ENCODE measurements at places on chromosomes 2 and 18. TPM values are rescaled to one million over a fixed set of nuclear protein-coding genes. Genes with fewer than 3 reads are reported as not detected.

UGT1A10 gene
- not detected for total RNA-seq

CNTNAP5 gene
- total RNA-seq = not detected

ASB1 gene
- total RNA-seq = 30.4 TPM

MRO gene
- not detected for total RNA-seq

ZNF892 gene
- 4.6 TPM for total RNA-seq

LBX2 gene
- 1.2 TPM for total RNA-seq

NDC80 gene
- total RNA-seq = 64.1 TPM

TMEM163 gene
- total RNA-seq = 0.06 TPM

DNA sequence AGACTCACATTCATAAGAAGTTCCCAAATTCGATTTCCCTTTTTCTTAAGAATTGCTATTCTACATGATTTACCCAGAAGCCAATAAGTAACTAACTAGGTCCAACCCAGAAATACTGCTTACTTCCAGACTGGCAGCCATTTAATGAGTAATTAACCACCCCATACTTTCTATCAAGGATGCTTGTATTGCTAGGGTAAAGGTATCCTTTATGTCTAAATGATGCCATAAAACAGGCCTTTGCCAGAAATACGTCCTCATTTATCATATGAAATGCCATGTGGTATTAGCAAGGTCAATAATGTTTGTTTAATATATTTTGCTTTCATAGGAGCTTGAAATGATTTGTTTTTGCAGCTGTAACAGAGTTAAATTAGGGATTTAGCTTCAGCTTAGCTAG is 56.1 kb downstream of the PLEKHM3 start:
- DNase-seq = no peak

DNA sequence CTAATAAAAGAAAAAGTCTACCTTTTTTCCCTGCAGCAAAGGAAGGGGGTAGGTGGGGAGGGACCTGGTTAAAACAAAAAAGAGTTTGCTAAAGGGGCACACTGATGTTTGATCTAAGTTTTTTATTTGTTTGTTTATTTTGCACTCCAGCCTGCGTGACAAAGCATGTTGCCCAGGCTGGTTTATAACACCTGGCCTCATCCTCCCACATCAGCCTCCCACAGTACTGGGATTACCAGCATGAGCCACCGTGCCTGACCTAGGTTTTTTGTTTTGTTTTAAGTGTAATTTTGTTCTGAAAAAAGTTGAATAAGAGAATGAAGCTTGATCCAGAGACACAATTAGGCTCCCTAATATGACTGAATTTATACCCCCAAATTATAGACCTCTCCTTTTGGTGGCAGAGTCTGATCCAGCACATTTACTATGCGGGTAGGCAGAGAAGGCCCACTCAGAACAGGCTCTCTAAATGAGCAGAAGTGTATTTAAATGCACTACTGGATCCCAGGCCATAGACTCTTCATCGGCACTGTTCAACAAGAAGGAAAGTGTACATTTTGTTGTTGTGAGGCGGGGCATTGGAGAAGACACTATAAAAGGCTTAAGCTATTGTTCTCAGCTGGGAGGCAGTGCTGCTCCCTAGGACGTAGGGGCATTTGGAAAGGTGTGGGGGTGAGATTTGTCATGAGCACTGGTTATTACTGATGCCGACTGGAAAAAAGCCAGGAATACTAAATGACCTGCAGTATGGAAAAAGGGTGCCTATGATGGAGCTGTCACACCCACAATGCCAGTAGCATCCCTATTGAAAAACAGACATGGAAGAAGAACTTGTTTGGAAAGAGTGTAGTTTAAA is 32.4 kb downstream of the MRPS9 start:
- no peak for DNase-seq

- no peak for DNase-seq
These were observed 34.9 kb downstream of the MFSD6 start for GRCh38 chr2:190443055-190443454.

GRCh38 chr2:56195563-56195962 is 11.8 kb downstream of the CCDC85A start:
- DNase-seq = peak; percentile 50

GRCh38 chr2:31580321-31581117 is at the start of gene SRD5A2:
SRD5A2 (minus strand) TSS chr2:31580938; CDS start chr2:31580900, 38 bp downstream.
- no peak for DNase-seq

DNA sequence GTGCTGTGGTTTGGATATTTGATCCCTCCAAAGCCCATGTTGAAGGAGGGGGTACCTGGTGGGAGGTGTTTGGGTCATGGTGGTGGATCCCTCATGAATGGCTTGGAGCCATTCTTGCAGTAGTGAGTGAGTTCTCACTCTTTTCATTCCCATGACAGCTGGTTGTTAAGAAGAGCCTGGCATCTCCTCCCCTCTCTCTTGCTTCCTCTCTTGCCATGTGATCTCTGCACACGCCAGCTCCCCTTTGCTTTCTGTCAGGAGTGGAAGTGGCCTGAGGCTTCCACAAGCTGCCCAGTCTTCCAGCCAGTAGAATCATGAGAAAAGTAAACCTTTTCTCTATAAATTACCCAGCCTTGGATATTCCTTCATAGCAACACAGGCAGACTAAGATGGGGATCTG is 8.6 kb downstream of the ADD2 start:
- DNase-seq = no peak

DNA sequence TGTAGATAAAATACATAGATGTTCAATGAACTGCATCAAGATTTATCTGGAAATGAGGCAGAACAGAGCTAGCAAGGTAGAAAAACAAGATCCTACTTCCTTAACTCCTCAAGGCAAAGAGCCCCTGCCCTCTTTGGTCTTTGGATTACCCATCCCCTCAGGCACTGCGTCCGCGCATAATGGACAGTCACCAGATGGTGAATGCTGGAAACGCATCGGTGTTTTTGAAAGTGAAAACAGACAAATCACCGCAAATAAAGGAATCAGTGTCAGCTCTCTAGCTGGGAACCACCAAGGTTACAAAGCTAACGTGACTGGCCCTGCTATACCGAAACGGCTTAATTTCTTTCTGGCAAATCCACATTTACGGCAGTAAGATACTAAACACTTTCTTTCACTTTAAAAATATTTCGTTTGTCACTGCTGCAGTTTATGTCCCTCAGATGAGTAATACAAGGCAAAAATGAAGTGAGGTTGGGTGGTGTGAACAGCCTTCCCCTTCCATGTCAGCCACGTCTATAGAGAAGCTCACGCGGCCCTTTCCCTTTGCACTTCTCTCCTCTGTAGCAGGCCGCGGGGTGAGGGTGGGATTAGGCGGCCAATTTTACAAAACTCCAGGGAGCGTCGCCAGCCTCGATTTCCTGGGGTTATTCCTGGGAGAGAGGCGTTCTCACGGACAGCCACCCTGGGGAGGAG is 627 bp upstream of the GALR1 start:
- no peak for DNase-seq

- no peak for DNase-seq
These were observed 98.5 kb upstream of the RMDN2 start for GRCh38 chr2:37826611-37827010.

DNA sequence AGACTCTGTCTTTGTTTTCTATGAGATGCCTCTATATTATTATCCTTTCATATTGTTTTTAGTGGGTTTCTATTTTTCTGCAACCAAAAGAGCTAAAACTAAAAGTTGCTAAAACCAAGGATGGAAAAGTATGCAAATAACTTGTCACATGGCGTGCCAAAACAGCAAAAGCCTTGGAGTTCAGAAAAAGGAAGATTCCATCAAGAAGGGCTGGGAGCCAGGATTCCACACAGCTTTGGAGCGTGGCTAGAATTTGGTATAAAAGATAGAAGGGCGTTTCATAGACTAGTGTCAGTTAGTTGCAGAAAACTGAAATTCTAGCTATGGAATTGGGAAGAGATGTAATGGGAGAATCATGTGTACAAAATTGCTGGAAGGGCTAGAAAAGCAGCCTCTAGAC is 4.1 kb downstream of the SCYGR1 start:
- no peak for DNase-seq

GRCh38 chr2:179298666-179299065 is 34.0 kb upstream of the SESTD1 start:
- no peak for DNase-seq

- DNase-seq = no peak
These were observed 6.2 kb downstream of the INSIG2 start for GRCh38 chr2:118094503-118094902.

DNA sequence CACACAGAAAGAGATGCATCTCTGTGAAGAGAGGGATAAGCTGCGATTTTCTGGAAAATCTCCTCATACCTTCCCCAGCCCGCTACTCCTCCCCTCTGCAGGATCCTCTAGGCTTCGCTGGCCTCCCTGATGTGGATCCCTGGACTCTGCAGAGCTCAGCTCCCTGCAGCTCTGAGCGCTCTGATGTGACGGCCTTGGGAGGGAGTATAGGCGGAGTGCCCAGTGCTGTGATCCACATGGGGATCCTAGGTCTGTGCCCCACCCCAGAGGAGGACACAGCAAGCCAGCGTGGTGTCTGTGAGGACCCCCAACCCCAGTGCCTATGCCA is 111.0 kb downstream of the GYPC start:
- no peak for DNase-seq

GRCh38 chr2:166375195-166375735 is 479 bp downstream of the SCN9A start:
- DNase-seq = no peak
